ENCODE measurements at places on chromosomes 3 and 15. TPM values are rescaled to one million over a fixed set of nuclear protein-coding genes. Genes with fewer than 3 reads are reported as not detected.
A peak's percentile ranks its signal among the peaks of the same experiment; 100 is the strongest.

- H3K4me1 ChIP-seq = peaks cover 13% of the 10 kb centered on the region
- DNase-seq = no peak
- no peak overlapping the region for H3K27ac ChIP-seq
- no peak overlapping the region for H3K4me3 ChIP-seq
These were observed 431.6 kb upstream of the RASGRP1 start for GRCh38 chr15:38996111-38996631.

DNA sequence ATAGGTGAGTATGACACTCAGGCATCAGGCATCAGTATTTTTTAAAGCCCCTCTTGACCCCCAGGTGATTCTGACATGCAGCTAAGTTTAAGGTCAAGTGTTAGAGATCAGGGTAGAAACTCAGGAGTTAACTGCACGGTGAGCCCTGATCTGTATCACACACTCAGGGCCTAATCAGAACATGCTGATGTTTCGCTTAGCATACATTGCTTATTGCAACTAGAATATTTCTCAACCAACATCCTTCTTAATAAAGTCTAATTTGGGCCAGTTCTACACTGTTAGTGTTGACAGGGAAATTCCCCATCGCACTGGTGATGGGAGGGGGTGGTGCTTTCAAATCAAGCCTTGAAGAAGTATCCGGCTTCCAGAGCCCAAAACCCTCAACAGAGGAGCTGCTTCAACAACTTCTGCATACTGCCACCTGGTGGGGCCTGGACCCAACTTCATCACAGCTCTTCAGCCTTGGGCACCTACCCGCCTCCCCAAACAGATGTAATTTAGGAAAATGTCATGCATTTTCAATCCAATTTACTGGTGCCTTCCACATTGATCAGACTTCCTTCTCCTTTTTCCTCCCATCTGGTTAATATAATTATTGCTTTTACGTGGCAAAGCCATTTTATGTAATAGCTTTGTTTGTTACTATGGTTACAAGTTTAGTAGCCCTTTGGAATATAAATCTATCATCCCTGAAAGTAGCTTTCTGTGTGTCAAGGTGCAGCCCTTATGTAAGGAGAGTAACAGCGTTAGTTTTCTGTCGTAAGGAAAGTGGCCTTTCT is 312.2 kb downstream of the RORA start:
- DNase-seq = peak; percentile 71
- H3K27me3 ChIP-seq = peaks cover 14% of the 10 kb centered on the region
- H3K27ac ChIP-seq = no peak overlapping the region
- no peaks in the 10 kb centered on the region for H3K36me3 ChIP-seq

DNA sequence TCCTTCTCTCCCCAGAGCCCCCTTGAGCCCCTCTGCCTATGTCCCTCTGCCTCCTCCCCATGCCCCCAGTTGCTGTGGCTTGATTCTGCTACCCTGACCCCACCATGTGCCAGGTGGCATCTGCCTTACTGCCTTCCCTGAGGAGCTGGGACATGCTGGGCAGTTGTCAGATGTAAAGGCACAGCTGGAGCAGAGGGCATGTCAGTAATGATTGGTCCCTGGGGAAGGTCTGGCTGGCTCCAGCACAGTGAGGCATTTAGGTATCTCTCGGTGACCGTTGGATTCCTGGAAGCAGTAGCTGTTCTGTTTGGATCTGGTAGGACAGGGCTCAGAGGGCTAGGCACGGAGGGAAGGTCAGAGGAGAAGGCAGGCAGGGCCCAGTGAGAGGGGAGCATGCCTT is 3.5 kb upstream of the PPCDC start:
- no peak for DNase-seq
- no peak overlapping the region for H3K4me3 ChIP-seq
- H3K27me3 ChIP-seq = no peaks in the 10 kb centered on the region

GRCh38 chr3:131361464-131362421 is 19.8 kb upstream of the NUDT16 start:
- H3K27me3 ChIP-seq = peaks cover 29% of the 10 kb centered on the region
- peak overlapping the region; percentile 76 for H3K4me3 ChIP-seq
- DNase-seq = peak; percentile 18
- peaks cover 7% of the 10 kb centered on the region for H3K4me1 ChIP-seq

DNA sequence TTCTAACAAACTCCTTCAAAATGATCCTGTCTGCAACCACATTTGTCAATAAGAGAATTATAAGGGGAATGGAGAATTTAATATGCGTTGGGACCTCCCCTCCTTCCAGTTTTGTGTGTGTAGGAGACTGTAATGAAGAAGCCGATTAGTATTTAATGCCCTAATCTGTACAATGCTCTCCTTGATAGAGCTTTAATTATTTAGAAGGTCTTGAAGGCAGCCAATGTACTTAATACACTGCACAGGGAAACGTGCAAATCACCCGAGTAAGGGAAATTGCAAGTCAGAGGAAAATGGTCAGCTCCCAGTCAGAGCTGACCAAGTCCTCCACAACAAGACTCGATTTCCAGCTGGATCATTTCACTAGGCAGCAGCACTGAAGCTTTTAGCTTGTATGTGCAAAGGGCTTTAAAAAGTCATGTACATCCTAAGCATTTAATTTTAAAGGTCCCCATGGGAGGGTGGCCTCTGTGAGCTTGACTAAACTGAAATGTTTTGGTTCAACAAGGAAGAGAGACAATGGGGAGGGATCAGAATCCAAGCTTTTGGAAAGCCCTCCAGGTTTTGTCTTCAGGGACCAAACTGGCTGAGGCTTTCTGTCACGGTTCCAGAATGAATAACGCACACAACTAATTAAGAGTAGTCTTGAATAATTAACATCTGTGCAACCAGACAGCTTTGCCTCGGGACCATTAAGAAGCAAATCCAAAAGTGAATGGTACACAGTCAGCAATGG is 159.8 kb upstream of the MITF start:
- H3K27me3 ChIP-seq = peaks cover 2% of the 10 kb centered on the region
- H3K4me3 ChIP-seq = no peak overlapping the region
- no peak for DNase-seq
- H3K27ac ChIP-seq = no peak overlapping the region
- H3K36me3 ChIP-seq = peaks cover 3% of the 10 kb centered on the region

- no peak for DNase-seq
- H3K4me1 ChIP-seq = no peaks in the 10 kb centered on the region
- no peak overlapping the region for H3K27ac ChIP-seq
These were observed 945 bp upstream of the PLA2G4F start for GRCh38 chr15:42157381-42157780.

- H3K36me3 ChIP-seq = no peaks in the 10 kb centered on the region
- no peak for DNase-seq
These were observed 3.0 kb downstream of the CYP8B1 start for GRCh38 chr3:42872718-42873117.

GRCh38 chr15:68408971-68409370 is 23.0 kb downstream of the ITGA11 start:
- H3K4me3 ChIP-seq = no peak overlapping the region
- H3K36me3 ChIP-seq = no peaks in the 10 kb centered on the region
- H3K27ac ChIP-seq = no peak overlapping the region
- H3K4me1 ChIP-seq = no peaks in the 10 kb centered on the region

- H3K27me3 ChIP-seq = peaks cover 5% of the 10 kb centered on the region
- DNase-seq = no peak
- no peak overlapping the region for H3K4me3 ChIP-seq
These were observed 5.6 kb upstream of the ASB14 start for GRCh38 chr3:57298041-57298440.

GRCh38 chr3:8724108-8724752 is 9.4 kb upstream of the CAV3 start:
- no peak for DNase-seq
- H3K36me3 ChIP-seq = peaks cover 2% of the 10 kb centered on the region
- no peak overlapping the region for H3K27ac ChIP-seq
- no peak overlapping the region for H3K4me3 ChIP-seq

DNA sequence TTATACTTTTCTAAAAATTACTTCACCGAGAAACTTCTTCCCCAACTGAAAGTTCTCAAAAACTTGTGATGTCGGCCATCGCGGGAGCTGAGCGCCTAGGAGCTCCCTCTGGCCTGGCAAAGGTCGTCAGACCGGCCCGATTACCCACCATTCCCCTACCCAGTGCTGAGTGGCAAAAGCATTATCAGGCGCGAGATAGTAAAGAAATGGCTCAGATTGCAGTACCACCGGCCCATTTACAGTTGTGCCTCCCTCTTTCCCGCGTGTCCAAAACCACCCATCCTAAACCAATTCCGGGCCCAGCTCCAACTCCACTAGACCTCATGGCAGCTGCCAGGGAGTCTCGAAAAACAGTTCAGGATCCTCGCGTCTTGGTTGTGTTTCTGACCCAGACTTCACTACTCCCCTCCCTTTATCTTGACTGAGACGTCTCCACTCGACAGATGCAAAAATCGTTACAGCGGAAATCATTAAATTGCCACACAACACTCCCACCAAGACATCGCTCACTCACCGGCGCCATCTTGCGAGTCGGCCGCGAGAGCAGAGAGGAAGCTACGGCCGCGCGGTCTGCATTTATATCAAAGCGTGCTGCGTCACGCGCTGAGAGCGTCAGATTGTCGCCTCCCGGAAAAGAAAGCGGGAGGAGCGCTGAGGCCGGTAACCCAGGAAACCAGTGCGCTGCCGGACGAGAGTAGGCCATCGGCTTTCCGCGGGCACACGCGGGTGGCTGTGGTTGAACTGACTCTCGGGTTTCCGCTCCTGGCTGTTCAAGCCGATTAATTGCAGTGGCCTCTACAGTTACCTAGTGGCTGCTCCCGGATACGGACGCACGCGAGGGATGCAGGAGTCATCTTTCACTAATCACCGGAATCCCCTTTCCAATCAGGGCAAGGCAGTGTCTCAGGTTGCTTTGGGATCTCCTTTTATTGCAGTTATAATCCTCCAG is at the start of gene RPL22L1:
TSS of gene RPL22L1 (minus strand) at position 551 of the 949 bp plus-strand sequence. CDS start at position 523, 28 bp downstream.
- no peaks in the 10 kb centered on the region for H3K27me3 ChIP-seq
- peak; percentile 86 for DNase-seq
- H3K4me3 ChIP-seq = peak within 1 kb of the TSS; percentile 95
- peaks cover 29% of the 10 kb centered on the region for H3K4me1 ChIP-seq

- no peak for DNase-seq
- no peak overlapping the region for H3K4me3 ChIP-seq
- H3K27ac ChIP-seq = peak overlapping the region; percentile 53
- no peaks in the 10 kb centered on the region for H3K4me1 ChIP-seq
- no peaks in the 10 kb centered on the region for H3K36me3 ChIP-seq
These were observed 368.6 kb upstream of the MCTP2 start for GRCh38 chr15:93862791-93863190.

DNA sequence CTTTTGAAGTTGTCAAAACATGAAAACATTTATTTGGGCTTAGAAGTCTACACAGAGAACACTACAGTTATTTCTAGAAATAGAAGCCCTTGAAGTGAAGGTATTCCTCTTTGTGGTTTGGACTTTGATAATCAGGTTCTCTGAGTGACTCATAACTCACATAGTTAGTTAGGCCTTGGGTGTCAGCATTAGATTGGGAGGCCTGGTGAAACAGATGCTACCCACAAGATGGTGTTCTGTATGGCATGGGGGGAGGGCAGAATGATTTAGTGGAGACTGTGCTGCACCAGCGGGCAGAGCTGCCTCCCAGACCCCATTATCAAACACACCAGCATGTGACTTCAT is 108.9 kb upstream of the ETV5 start:
- no peak for DNase-seq
- H3K27ac ChIP-seq = peak overlapping the region; percentile 92
- peaks cover 5% of the 10 kb centered on the region for H3K27me3 ChIP-seq
- H3K36me3 ChIP-seq = no peaks in the 10 kb centered on the region
- peaks cover 57% of the 10 kb centered on the region for H3K4me1 ChIP-seq
- H3K4me3 ChIP-seq = no peak overlapping the region

DNA sequence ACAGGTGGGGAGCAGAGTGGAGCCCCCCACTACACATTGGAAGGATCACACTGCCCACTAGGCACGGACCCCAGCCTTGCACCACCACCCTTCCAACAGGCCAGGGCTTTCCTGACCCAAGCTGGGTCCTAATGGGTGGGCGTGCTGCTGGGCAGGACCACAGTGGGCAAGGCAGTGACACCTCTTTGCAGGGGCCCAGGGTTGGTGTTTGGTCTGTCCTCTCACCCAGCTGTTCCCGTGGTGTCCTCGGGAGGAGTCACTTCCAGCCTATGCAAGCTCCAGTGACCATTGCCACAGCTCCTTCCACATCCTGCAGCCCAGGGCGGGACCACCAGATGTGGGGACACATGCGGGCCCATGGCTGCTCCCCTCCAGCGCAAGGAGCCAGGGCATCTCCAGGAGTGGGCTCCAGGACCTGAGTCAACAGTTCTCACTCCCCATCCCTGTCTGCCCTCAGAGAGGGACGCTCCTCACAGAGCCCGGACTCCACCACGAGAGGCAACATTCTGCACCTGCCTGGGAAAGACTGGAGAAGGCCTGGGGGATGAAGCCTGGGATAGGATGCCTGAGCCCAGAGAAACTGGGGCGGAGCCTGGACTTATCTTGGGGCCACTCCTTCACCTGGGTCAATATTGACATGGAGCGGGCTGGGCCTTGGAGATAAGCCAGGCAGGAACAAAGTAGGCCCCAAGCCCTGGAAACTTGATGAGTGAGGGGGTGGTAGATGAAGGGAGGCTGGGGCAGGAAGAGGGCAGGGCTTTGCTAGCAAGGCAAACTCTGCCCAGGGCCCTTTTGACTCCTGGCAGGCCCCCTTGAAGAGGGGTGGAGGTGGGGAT is 3.9 kb upstream of the VILL start:
- DNase-seq = no peak
- no peaks in the 10 kb centered on the region for H3K4me1 ChIP-seq
- no peak overlapping the region for H3K27ac ChIP-seq

- no peaks in the 10 kb centered on the region for H3K27me3 ChIP-seq
- H3K27ac ChIP-seq = no peak overlapping the region
- no peaks in the 10 kb centered on the region for H3K36me3 ChIP-seq
- DNase-seq = no peak
These were observed 70.4 kb downstream of the TRANK1 start for GRCh38 chr3:36874424-36874823.

DNA sequence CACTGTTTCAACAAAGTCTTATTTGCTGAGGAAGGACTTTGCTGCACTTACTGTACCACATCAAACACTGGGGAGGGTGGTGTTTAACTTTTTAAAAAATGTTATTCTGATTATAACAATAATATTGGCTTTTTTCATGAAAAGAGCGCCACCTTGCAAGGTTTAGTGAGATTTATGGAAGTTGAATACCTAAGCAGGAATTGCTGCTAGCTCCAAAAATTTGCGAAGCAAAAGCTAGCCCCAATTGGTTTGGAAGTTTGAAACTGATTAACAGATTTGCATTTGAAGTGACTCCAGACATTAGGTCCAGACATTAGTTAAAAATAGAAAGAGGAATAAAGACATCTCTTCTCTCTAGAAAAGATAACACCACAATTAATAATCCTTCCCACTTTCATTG is 6.7 kb downstream of the ZIC1 start:
- DNase-seq = no peak
- H3K27me3 ChIP-seq = peaks cover 99% of the 10 kb centered on the region
- H3K36me3 ChIP-seq = peaks cover 16% of the 10 kb centered on the region
- H3K4me1 ChIP-seq = peaks cover 41% of the 10 kb centered on the region

- H3K36me3 ChIP-seq = no peaks in the 10 kb centered on the region
- no peak for DNase-seq
- H3K4me3 ChIP-seq = no peak overlapping the region
- H3K4me1 ChIP-seq = no peaks in the 10 kb centered on the region
These were observed 77.1 kb upstream of the CHRNB4 start for GRCh38 chr15:78717956-78718656.

Gene RASGRP1
- total RNA-seq = 1.8 TPM

Gene CLDN18
- not detected for total RNA-seq

Gene LRRN1
- 77.6 TPM for total RNA-seq

Gene SLC22A13
- 0.41 TPM for total RNA-seq

Gene SERPINI2
- 0.86 TPM for total RNA-seq

Gene MYZAP
- 0.28 TPM for total RNA-seq

Measured in neural crest cell (in vitro differentiated cells).